ENCODE measurements at places on chromosomes 7 and 10. TPM values are rescaled to one million over a fixed set of nuclear protein-coding genes. Genes with fewer than 3 reads are reported as not detected.

- no peak for DNase-seq
Measured at GRCh38 chr10:31318382-31318853, 598 bp upstream of the ZEB1 start.

- DNase-seq, result no peak
Measured at GRCh38 chr10:106655636-106656035, 508.9 kb downstream of the SORCS1 start.

- no peak for DNase-seq
Measured at GRCh38 chr10:60921633-60922032, 22.4 kb downstream of the RHOBTB1 start.

- DNase-seq, result no peak
Measured at GRCh38 chr7:12422554-12423320, 19.1 kb upstream of the VWDE start.

DNA sequence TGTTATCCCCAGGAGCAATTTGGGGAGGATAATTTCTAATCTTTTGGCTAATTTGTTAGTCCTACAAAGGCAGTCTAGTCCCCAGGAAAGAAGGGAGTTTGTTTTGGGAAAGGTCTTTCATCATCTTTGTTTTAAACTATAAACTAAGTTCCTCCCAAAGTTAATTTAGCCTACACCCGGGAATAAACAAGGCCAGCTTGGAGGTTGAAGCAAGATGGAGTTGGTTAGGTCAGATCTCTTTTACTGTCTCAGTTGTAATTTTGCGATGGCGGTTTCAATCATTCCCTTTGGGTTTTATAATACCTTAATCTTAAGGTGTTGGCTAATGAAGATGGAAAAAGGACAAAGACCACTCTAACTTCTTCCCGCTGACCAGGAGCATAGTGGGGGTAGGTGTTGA, 166.4 kb upstream of the NAMPT start:
- no peak for DNase-seq

GRCh38 chr7:6212008-6212407, 60.4 kb downstream of the CYTH3 start:
- no peak for DNase-seq

DNA sequence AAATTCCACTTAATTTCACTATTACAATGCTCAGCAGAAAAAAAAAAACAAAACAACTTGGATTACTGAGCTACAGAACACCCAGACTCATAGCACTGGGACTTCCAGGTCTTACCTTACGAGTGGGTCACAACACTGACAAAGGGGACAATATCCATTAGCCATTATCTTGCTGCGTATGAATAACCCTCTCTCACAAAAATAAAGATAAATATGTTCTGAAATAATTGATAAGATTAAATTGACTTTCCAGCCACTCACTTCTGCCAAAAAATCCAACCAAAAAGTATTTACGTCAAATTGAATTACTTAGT, 128.7 kb downstream of the PKD1L1 start:
- DNase-seq, result no peak

DNA sequence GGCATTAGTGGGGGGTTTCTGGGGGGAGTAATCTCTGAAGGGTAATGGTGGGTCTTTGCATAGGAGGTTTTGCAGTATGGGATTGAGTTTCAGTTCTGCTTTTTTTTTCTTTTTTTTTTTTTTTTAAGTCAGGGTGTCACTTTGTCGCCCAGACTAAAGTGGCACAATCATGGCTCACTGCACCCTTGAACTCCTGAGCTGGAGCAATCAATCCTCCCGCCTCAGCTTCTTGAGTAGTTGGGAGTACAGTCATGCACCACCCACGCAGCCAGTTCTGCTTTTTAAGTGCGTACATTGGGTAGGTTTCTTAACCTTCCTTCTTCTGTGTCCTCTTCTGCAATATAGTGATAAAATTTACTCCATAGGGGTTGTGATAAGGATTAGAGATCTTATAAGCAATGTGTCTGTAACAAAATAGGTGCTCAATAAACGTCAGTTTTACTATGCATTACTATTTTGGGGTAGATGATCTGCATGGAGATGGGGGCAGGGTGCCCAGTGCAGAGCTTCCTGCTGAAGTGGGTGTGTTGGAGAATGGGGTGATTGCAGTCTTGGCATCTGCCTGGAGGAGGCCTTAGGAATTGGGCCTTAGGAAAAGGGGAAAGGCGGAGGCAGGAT, 9.6 kb downstream of the KAZALD1 start:
- DNase-seq, result peak; percentile 24

DNA sequence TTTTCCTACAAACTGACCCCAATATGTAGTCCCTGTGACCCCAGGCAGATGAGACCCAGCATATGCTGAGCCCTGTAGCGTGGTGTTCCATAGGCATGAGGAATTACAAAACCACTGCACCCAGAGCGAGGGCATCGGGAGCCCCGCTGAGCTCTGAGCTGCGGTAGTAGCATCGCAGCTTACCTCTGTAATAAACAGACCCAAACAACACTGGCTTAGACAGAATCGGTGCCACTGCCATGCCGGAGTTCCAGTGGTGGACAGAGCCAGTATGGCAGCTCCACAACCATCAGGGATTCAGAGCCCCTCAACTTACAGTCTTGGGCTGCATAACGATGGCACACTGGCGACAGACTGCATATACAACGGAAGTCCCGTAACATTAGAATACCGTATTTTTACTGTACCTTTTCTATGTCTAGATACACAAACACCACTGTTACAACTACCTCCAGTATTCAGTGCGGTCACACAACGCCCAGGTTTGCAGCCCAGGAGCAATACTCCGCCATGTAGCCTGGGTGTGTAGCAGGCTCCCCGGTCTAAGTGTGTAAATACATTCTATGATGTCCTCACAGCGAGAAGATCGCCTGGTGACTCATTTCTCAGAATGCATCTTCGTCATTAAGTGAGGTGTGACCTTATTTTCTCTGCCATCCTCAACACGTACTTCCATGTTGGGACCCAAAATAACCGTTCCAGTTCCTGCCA, 68.8 kb downstream of the PROSER2 start:
- no peak for DNase-seq

GRCh38 chr7:132677918-132678317, 101.6 kb upstream of the PLXNA4 start:
- no peak for DNase-seq

HIF1AN gene
- total RNA-seq, result 12.8 TPM

STEAP1B gene
- 0.64 TPM for total RNA-seq

KCND2 gene
- total RNA-seq, result not detected

CC2D2B gene
- total RNA-seq, result 0.96 TPM

TMEM225B gene
- total RNA-seq, result 0.68 TPM

PNLIPRP3 gene
- not detected for total RNA-seq

CDH23 gene
- 2.9 TPM for total RNA-seq

RARRES2 gene
- 111 TPM for total RNA-seq
